ENCODE measurements at places on chromosomes 2 and 18.

GRCh38 chr18:77065221-77065981 is 67.2 kb downstream of the MBP start:
- no peak for DNase-seq

DNA sequence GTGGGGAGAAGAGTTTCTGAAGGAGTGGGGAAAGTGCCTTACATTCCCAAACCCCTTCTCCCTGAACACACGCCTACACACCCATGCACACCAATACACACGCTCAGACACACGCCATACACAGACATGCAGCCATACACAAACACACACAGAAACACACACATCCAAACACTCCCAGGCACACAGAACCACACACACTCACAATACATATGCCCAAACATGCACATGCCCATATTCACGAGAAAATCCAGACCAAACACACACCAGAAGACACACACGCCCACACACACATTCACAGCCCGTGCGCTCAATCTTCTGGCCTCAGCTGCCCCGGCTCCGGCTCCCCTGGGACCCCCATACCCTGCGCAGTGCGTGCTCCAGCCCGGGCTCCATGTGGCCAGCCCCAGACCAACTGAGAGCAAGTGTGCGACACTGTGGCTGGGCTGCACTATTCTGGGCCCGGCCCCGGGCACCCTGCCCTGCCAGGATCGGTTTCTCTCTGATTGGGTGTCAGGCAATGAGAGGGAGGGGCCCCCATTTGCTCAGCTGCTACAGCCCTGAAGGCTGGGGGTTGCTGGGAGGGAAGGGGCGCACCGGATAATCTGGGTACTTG is at the start of gene PRKAG3:
TSS of gene PRKAG3 (minus strand) at position 426 of the 613 bp plus-strand sequence.
- DNase-seq = no peak

DNA sequence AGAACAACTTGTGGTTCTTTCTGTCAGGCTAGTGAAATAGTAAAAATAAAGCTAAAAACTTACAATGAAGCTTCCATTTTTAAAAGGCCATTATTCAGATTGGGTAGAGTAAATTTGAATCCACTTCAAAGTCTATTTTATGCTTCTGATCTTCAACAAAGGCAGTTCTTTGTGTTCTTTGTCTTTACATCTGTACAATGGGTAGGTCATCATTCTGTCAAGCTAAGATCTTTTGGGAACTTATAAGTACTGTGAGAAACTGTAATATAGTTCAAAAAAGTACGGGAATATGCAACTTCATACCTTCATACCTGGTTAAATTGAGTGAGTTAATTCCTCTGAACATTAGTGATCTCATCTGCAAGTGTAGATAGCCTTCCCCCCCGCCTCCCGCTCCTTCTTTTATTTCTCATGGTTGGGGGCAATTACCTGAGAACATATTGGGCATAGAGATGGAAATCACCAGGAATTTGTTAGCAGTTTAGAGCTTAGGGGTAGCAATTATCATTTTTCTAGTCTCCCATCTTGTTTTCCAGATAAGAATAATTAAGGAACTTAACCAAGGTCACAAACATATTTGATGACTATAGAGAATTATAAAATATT is 9.7 kb downstream of the CNOT9 start:
- no peak for DNase-seq

GRCh38 chr2:144370937-144371584 is 148.9 kb downstream of the ZEB2 start:
- DNase-seq = no peak

GRCh38 chr18:62183578-62184195 is 3.2 kb downstream of the PIGN start:
- DNase-seq = peak; percentile 26

DNA sequence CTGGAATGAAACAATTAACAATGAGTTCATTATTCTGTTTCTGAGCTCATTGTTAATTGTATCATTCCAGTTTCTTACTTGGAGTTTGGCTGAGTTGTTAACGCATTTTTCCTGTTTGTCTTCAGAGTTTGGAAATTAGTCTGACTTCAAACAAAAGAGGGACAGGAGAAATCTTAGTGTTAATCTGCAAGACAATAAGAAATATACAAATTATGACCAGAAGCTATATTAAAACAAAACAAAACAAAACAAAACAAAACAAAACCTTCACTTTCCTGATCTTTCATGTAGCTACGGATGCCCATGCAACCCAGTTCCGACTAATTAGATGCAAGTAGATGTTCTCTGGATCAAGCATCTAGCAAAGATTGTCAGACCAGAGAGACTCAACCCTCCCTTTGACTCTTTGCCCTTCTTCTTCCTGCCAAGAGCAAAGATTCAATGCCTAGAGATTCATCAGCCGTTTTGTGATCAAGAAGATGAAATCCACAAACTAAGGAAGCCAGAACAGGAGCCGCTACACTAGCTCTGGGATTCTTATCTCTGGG is 686.2 kb upstream of the FSHR start:
- DNase-seq = no peak

DNA sequence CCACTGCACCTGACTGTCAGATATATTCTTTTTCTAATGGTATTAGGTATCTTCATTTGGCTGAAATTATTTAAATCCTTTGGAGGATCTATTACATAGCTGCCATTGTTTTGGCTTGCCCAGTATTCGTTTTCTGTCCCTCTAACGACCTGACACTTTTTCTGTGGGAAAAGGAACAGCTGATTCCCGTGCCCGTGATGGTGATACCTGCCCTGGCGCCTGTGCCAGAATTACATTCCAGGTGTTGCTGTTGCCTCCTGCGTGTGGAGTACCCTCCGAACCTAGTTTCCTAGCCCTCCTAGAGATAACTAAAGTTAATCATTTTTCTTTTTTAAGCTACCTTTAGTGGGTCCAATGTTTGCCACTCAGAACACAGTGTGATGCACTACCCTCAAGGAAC is 14.0 kb downstream of the HOXD1 start:
- no peak for DNase-seq

DNA sequence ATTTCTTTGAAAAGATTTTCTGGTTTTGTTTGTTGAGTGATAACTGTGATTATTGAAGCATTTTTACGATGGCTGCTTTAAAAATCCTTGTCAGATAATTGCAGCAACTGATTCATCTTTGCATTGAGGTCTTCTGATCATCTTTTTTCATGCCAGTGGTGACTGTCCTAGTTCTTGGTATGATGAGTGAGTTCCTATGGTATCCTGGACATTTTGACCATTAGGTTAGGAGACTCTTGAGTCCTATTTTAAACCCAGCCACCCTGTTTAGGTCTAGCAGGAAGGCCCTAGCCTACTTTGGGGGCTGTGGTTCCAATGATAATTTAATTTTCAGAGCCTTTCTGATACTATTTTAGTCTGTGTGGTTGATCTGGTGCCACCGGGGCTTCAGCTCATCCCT is 72.7 kb upstream of the REV1 start:
- no peak for DNase-seq

DNA sequence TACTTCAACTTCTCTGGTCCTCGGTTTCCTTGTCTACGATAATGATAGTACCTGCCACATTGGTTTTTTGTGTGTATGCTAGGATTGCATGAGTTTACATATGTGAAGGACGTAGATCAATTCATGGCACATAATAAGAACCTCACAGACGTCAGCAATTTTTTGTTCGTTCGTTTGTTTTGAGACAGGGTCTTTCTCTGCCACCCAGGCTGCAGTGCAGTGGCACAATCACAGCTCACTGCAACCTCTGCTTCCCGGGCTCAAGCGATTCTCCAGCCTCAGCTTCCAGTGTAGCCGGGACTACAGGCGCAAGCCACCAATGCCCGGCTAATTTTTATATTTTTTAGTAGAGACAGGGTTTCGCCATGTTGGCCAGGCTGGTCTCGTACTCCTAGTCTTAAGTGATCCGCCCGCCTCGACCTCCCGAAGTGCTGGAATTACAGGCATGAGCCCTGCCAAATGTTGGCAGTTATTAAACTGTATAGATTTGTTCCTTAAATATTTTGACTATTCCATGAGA is 756 bp upstream of the SLC35F5 start:
- DNase-seq = no peak

GRCh38 chr2:144165599-144166250 is 354.2 kb downstream of the ZEB2 start:
- no peak for DNase-seq

GRCh38 chr2:148967578-148967977 is 70.9 kb upstream of the LYPD6B start:
- DNase-seq = no peak

DNA sequence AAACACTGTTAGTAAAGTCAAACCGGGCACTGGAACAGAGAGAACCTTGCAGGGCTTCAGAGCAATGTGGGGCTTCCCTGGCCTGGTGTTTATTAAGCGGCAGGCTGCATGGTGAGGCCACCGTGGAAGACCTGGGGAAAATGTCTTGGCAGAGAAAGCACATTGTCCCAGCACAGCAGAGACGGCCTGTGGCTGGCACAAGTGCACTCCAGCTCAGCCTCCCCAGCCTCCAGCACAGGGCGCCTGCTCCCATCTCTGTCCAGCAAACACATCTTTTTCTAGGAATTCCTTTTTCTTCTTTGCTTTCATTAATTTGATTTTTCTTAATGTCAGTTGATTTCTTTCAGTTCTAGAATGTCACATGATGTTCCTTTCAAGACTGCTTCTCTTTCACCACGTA is 138.2 kb upstream of the NFATC1 start:
- no peak for DNase-seq

GRCh38 chr2:176652300-176653182 is 383.3 kb downstream of the MTX2 start:
- DNase-seq = no peak

DNA sequence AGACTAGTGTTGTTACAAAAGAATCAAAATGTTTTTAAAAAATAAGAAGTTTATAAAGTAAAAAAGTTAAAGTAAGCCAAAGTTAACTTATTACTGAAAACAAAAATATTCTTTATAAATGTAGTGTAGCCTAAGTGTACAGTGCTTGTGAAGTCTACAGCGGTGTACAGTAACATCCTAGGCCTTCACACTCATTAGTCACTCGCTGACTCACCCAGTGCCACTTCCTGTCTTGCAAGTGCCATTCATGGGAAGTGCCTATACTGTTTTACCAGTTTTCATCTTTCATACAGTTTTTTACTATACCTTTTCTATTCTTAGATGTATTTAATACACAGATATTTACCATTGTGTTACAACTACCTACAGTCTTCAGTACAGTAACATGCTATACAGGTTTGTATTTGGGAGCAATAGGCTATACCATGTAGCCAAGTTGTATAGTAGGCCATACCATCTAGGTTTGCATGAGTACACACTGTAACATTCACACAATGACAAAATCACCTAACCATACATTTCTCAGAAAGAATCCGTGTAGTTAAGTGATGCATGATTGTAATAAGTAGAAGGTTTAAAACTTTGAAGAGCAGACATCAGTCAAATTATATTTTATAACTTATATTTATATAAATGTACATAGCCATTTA is 13.4 kb downstream of the SERPINB7 start:
- DNase-seq = peak; percentile 43

DNA sequence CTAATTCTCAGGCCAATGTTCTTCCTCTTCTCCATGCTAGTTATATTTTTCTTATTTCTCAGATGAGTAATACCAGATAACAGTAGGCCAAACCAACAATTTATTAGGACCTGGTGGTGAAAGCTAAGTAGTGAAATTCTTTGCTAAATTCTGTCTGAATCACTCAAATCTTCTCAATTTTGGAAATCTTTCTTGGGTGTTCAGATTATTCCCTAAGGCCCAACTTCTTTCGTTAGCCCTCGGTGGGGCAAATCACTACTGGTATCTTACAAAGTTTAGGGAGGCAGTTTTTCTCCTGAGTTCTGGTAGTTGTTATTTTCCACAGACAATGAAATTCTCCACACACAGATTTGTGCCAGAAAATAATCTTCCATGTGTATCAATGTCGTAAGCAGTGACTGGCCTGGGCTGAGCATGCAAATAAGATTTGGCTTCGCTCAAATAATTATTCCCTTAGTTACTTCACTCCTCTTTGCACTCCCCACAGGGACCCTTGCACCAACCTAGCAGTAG is 443.5 kb upstream of the SLC14A2 start:
- DNase-seq = no peak

- no peak for DNase-seq
Observed at GRCh38 chr2:45533771-45534170, 77.3 kb downstream of the SRBD1 start.

GRCh38 chr2:217219164-217219520 is 359.3 kb upstream of the TNP1 start:
- no peak for DNase-seq

DNA sequence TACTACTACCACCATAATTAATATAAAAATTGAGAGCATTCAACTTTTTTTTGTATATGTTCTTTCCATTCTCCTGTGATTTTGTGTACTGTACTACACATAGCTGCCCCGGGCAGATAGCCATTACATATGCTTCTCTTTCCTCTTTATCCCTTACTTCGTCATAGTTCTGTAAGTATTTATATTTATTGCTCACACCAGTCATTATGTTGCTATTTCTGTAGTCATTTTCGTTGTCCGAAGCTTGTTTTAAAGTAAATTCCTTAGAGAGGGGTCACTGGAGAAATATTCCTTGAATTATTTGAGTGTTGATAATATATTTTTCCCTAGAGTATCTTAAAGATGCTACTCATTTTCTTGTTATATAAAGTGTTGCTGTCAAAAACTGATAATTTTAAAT is 144.0 kb downstream of the CLIP4 start:
- no peak for DNase-seq

DNA sequence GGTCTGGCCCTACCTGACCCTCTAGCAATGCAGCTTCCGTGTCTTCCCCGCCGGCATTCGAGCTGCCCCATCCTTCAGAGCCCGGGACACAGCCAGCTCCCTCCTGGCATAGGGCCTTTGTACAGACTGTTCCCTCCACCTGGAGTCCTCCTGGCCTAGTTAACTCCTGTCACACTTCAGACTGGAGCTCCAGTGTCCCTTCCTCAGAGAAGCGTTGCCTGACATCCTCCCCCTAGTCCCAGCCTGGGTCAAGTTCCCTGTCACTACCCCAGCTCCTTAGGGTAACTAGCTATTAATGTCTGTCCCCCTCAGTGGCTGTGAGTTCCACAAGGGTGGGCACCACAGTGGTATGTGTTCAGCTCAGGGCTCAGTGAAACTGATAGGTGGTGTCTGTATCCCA is 45.5 kb upstream of the LOXHD1 start:
- no peak for DNase-seq

GRCh38 chr18:35050028-35050546 is 8.9 kb downstream of the MAPRE2 start:
- no peak for DNase-seq

DNA sequence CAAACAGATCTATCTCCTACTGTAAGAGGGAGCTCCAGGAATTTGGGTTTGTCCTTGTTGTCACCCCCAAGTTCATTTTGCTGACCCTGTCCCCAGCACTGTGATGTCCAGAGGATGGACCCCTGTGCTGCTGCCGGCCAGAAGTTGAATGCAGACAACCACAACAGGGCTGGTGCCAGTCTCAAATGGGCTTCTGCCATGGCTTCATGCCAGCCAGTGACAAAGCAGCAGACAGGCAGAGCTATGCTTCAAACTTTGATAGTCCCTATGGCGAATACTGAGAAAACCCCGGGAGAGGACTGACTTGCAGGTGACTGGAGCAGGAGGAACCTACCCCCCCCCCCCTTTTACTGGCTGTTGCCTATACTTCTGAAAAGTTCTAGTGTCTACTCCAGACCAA is 3.2 kb downstream of the SMAD7 start:
- DNase-seq = no peak

- DNase-seq = no peak
Observed at GRCh38 chr2:228545041-228545747, 363.7 kb upstream of the SPHKAP start.

- DNase-seq = no peak
Observed at GRCh38 chr2:76599732-76600368, 889.1 kb upstream of the GCFC2 start.

- no peak for DNase-seq
Observed at GRCh38 chr18:78999939-79000338, 20.3 kb downstream of the SALL3 start.

GRCh38 chr18:35460736-35461161 is 37.0 kb downstream of the INO80C start:
- no peak for DNase-seq

GRCh38 chr2:168182550-168183249 is 64.7 kb downstream of the STK39 start:
- DNase-seq = no peak
